WTC11 (cell line): ENCODE measurements at places on chromosomes 4 and X.
A peak's percentile ranks its signal among the peaks of the same experiment; 100 is the strongest.

DNA sequence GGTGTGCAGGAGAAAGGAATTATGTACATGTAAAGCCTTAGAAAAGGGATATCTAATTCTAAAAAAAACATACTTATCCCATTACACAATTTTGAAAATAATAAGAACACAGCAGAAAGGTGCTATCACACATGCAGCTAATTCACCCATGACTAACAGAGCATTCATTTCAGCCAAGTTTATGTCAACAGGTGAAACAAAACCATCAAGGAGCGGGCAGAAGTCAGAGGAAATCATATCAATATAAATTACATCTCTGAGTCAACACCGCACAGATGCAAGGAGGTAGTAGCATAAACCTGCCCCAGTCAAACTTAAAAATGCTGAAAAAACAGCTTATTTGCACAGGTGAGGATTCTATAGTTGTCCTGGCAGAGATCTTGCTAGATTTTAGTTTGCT, 197.9 kb downstream of the PRDM5 start:
- no peak overlapping the region for H3K4me3 ChIP-seq
- no peak overlapping the region for H3K27ac ChIP-seq
- H3K4me1 ChIP-seq = peaks cover 36% of the 10 kb centered on the region
- no peaks in the 10 kb centered on the region for H3K36me3 ChIP-seq

GRCh38 chr4:25090516-25090915, 59.8 kb upstream of the LGI2 start:
- no peak overlapping the region for H3K27ac ChIP-seq
- H3K36me3 ChIP-seq = peaks cover 15% of the 10 kb centered on the region
- H3K4me3 ChIP-seq = no peak overlapping the region
- peaks cover 14% of the 10 kb centered on the region for H3K27me3 ChIP-seq
- DNase-seq = no peak
- H3K4me1 ChIP-seq = peaks cover 24% of the 10 kb centered on the region

DNA sequence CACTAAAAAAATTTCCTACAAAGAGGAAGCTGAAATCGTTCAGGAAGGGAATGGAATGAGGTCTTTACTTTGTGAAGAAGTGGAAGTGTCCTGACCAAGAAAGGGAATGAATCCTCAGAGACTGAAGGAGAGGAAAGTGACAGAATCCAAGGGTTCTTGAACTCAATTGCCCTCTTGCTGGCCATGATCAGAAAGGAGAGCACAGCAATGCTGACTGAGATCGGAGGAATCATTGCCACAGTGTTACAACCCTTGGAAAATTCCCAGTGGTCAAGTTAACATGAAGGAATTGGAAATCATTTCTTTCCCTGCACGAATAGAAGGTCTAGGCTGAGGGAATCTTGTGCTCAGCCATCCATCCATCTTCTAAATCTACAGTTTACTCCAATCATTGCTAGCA, 190.0 kb upstream of the NEIL3 start:
- H3K27me3 ChIP-seq = no peaks in the 10 kb centered on the region
- no peak overlapping the region for H3K27ac ChIP-seq
- peaks cover 11% of the 10 kb centered on the region for H3K36me3 ChIP-seq
- no peak for DNase-seq

GRCh38 chr4:93319041-93319440, 509.5 kb upstream of the ATOH1 start:
- DNase-seq = no peak
- no peak overlapping the region for H3K4me3 ChIP-seq
- no peak overlapping the region for H3K27ac ChIP-seq
- H3K4me1 ChIP-seq = peaks cover 5% of the 10 kb centered on the region

GRCh38 chr4:52873191-52873590, 11.1 kb downstream of the RASL11B start:
- peaks cover 5% of the 10 kb centered on the region for H3K36me3 ChIP-seq
- H3K27me3 ChIP-seq = peaks cover 8% of the 10 kb centered on the region
- H3K27ac ChIP-seq = peak overlapping the region; percentile 95
- peaks cover 79% of the 10 kb centered on the region for H3K4me1 ChIP-seq
- peak overlapping the region; percentile 47 for H3K4me3 ChIP-seq
- DNase-seq = no peak

- H3K36me3 ChIP-seq = no peaks in the 10 kb centered on the region
- H3K27ac ChIP-seq = no peak overlapping the region
- no peak overlapping the region for H3K4me3 ChIP-seq
These were observed 366.8 kb downstream of the FBXW7 start for GRCh38 chr4:152168987-152169616.

GRCh38 chrX:22800360-22800759, 199.4 kb upstream of the DDX53 start:
- H3K4me1 ChIP-seq = peaks cover 18% of the 10 kb centered on the region
- no peaks in the 10 kb centered on the region for H3K27me3 ChIP-seq
- no peak overlapping the region for H3K4me3 ChIP-seq
- H3K27ac ChIP-seq = peak overlapping the region; percentile 57
- no peaks in the 10 kb centered on the region for H3K36me3 ChIP-seq
- no peak for DNase-seq

GRCh38 chr4:140103676-140104075, 50.3 kb downstream of the MAML3 start:
- H3K27ac ChIP-seq = no peak overlapping the region
- no peaks in the 10 kb centered on the region for H3K27me3 ChIP-seq
- no peaks in the 10 kb centered on the region for H3K36me3 ChIP-seq
- no peak for DNase-seq
- peaks cover 13% of the 10 kb centered on the region for H3K4me1 ChIP-seq

DNA sequence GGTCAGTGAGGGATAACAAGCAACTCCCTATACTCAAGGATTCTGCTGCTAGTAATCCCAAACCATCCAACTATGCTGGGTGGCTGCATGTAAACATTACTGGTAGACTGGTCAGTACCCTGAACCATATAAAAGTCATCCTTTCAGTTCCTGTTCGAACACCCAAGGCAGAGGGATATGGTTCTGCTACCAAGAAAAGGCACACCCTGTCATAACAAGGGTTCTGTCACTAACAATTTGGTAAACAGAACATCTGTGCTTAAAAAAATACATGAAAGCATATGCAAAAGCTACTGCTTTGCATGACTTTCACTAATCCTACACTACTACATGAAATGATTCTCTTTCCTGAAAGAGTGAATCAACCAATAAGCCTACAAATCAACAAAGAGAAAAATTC, 76.8 kb upstream of the MCF2 start:
- H3K36me3 ChIP-seq = peaks cover 24% of the 10 kb centered on the region

GRCh38 chrX:75642811-75643361, 120.0 kb upstream of the ZDHHC15 start:
- H3K27me3 ChIP-seq = no peaks in the 10 kb centered on the region
- H3K27ac ChIP-seq = no peak overlapping the region
- H3K36me3 ChIP-seq = no peaks in the 10 kb centered on the region

GRCh38 chr4:22739968-22740367, 47.2 kb downstream of the GBA3 start:
- no peaks in the 10 kb centered on the region for H3K4me1 ChIP-seq
- H3K4me3 ChIP-seq = no peak overlapping the region

GRCh38 chr4:129926936-129927335, 831.0 kb downstream of the C4orf33 start:
- no peaks in the 10 kb centered on the region for H3K27me3 ChIP-seq
- no peak overlapping the region for H3K4me3 ChIP-seq
- H3K36me3 ChIP-seq = no peaks in the 10 kb centered on the region
- no peak overlapping the region for H3K27ac ChIP-seq
- peaks cover 41% of the 10 kb centered on the region for H3K4me1 ChIP-seq

DNA sequence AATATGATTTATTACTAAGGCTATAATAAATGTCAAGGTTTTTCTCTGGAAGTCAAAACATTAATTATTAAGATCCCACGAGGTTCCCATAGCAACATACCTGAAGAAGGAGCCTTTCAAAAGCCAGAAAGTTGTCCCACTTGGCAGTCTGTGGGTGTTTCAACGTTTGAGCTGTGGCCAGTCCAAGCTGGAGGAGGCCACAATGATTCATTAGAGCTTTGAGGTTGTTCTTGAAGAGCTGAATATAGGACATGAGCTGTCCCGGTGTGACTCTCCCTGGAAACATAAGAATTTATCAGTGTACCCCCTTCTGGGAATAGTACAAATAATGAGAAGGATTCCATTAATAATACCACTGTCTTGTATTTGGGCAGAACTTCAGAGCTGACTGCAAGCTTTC, 92.1 kb downstream of the SCFD2 start:
- H3K36me3 ChIP-seq = no peaks in the 10 kb centered on the region
- DNase-seq = no peak
- no peak overlapping the region for H3K27ac ChIP-seq
- H3K4me3 ChIP-seq = no peak overlapping the region
- H3K27me3 ChIP-seq = no peaks in the 10 kb centered on the region

DNA sequence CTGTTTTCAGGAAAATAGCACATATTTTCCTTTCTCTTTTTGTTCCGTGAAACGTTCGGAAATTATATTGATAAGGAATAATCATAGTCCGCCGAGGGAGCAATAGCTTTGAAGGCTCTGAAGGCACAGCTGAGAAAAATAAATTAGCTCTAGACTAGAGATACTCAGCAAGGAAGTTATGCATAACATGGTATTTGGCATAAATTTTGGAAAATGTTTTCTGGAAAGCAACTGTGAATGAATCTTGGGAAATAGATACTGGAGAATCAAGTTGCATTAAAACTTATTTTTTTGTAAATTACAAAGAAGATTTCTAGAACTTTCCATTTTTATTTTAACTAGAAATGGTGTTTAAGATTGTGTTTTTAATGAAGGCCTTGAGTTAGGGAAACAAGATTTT, 92.4 kb downstream of the HPRT1 start:
- H3K36me3 ChIP-seq = no peaks in the 10 kb centered on the region
- peaks cover 49% of the 10 kb centered on the region for H3K27me3 ChIP-seq
- peaks cover 40% of the 10 kb centered on the region for H3K4me1 ChIP-seq
- no peak overlapping the region for H3K4me3 ChIP-seq

GRCh38 chr4:61588621-61589402, 388.7 kb downstream of the ADGRL3 start:
- H3K4me1 ChIP-seq = no peaks in the 10 kb centered on the region
- H3K36me3 ChIP-seq = no peaks in the 10 kb centered on the region
- DNase-seq = no peak
- H3K4me3 ChIP-seq = no peak overlapping the region

DNA sequence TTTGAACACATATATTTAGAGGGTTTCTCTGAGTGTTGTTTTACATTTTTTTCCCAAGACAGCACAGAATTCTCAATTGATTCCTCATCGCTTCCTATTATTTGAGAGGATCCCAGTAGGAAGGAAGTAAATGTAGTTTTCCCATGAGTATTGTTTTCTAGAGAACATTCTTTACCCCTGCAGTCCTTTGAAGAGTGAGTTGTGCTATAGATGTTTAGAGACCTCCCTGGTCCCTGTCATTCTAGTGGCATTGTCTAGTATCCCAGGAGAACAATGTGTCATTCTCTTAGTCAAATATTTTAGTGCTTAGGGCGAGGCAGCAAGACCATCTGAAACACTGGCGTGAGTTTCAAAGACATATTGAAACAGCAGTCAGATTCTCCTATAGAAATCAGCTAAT, 32.5 kb downstream of the SORBS2 start:
- H3K4me1 ChIP-seq = peaks cover 51% of the 10 kb centered on the region
- DNase-seq = no peak
- H3K27me3 ChIP-seq = no peaks in the 10 kb centered on the region
- H3K4me3 ChIP-seq = no peak overlapping the region

- no peaks in the 10 kb centered on the region for H3K27me3 ChIP-seq
- no peak overlapping the region for H3K27ac ChIP-seq
- no peak overlapping the region for H3K4me3 ChIP-seq
- no peak for DNase-seq
These were observed 34.4 kb downstream of the HPF1 start for GRCh38 chr4:169723207-169723965.
